ENCODE measurements at places on chromosomes 3 and 15.

DNA sequence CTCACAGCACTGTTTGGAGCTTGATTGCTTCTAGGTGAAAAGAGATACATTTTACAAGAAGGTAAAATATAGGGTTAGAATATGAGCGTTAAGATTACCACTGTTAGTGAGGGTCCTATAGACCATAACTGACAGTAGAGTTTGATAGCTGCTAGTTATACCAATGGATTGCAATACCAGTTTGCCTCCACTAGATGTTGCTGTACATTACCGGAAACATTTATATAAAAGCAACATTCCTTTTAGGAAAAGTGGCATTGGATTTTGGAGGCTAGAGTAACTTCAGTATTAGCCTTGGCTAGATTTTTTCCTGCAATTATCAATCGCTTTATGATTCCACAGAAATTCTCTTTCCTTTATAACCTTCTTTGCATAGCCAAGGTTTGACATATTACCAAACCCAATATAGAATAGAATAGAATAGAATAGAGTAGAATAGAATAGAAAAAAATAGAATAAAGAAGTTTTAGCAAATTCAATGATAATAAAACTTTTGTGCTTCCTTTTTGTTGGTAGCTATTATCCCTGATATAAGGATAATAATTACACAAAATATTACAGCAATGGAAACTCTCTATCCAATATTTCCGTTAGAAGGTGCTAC is 1093.6 kb upstream of the ALCAM start:
- DNase-seq, result no peak
- no peaks in the 10 kb centered on the region for H3K27me3 ChIP-seq
- no peak overlapping the region for H3K27ac ChIP-seq
- no peak overlapping the region for H3K4me3 ChIP-seq
- no peaks in the 10 kb centered on the region for H3K36me3 ChIP-seq

DNA sequence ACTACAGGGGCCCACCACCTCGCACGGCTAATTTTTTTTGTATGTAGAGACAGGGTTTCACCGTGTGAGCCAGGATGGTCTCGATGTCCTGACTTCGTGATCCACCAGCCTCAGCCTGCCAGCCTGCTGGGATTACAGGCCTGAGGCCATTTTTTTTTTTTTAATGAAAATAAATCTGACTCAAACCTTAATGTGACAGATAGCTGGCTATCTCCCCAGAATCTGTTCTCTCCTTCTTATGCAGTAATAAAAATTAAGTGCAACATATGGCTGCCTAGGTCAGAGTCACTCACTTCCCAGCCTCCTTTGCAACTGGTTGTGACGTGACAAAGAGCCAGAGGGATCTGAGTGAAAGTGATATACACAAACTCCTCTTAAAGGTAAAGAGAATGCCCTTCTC is 53.0 kb downstream of the ZNF148 start:
- no peak overlapping the region for H3K27ac ChIP-seq
- H3K4me3 ChIP-seq, result no peak overlapping the region
- H3K36me3 ChIP-seq, result no peaks in the 10 kb centered on the region
- H3K27me3 ChIP-seq, result no peaks in the 10 kb centered on the region
- no peak for DNase-seq

GRCh38 chr3:101994386-101994785 is 145.1 kb downstream of the NFKBIZ start:
- no peak for DNase-seq
- no peak overlapping the region for H3K4me3 ChIP-seq
- no peaks in the 10 kb centered on the region for H3K36me3 ChIP-seq
- H3K27ac ChIP-seq, result no peak overlapping the region
- no peaks in the 10 kb centered on the region for H3K4me1 ChIP-seq

DNA sequence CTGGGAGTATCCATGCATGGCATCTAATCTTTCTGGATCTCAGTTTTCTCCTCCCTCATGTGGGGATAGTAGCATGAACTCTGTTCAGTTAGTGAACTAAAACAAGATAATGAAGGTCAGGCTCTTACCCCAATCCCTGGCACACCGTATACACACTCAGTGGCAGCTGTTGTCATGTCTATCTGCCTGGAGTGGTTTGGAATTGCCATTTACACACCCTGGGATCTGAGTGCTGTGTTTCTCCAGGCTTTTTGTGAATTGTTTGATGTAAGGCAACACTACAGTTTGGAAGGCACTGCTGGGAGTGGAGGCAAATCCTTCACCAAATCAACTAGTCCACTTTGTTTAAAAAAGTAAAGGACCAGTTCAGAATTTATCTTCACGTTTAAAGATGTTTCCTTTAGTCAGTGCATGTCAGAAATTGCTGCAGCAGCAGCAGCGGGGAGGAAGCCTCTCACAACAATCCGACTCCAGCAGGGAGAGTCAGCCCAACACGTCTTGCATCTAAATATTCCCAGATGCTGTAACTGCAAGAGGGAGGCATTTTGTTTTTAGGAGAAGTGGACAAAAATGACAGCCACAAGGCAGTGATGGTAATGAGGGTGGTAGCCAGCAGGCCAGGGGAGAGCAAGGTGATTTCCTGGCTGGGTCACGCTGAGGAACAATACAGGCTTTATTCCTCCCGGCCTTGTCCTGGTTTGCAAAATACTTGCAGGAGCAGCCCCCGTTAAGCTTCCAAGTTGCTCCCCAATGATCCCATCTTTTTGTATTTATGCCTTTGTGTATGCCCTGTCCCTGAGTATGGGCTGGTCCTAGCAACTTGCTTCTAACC is 128.5 kb upstream of the LRIG1 start:
- DNase-seq, result no peak
- no peaks in the 10 kb centered on the region for H3K36me3 ChIP-seq
- no peaks in the 10 kb centered on the region for H3K27me3 ChIP-seq
- H3K4me1 ChIP-seq, result no peaks in the 10 kb centered on the region

DNA sequence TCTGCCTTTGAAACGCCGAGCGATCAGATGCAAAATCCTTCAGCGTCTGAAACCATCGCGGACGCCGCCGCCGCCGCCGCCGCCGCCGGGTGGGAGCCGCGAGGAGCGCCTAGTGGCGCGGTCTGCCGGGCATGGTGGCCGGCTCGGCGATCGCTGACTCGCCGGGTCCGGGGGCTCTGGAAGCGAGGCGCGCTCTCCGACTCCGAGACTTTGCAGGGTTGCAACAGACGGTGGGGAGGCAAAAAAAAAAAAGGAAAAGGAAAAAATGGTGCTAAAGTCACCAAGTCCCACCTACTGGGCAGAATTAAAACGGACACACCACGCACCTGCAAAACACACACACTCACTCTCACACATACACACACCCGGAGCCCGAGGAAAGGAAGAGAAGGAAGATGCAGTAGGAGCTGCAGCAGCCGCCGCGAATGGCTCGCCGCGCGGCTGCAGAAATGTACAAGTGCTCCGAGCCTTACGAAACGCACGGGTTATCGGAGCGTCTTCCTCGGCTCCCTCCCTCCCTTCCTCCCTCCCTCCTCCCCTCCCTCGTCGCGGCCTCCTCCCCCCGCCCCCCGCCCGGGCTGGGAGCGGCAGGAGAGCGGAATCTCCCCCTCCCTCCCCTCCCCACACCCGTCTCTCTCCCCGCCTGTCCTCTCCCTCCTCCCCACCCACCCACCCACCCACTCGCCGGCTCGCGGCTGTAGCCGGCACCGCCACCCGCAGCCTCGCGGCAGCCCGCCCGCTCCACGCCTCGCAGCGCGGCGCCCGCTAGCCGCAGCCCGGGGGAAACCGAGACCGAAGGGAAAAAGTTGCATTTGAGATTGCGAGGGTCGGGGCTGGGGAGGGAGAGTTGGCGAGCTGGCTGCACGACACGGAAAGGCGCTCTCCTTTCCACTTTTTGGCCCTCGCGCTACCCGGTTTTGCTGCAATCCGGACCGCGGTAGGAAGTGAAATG is at the start of gene NTRK3:
NTRK3 (minus strand) TSS at position 461 of the 952 bp plus-strand sequence. CDS start 586 bp downstream, outside the sequence.
- no peaks in the 10 kb centered on the region for H3K36me3 ChIP-seq
- DNase-seq, result no peak
- H3K27ac ChIP-seq, result no peak within 1 kb of the TSS
- H3K27me3 ChIP-seq, result peaks cover 16% of the 10 kb centered on the region
- no peak within 1 kb of the TSS for H3K4me3 ChIP-seq

GRCh38 chr3:183267140-183267539 is 14.1 kb downstream of the B3GNT5 start:
- no peak overlapping the region for H3K27ac ChIP-seq
- H3K36me3 ChIP-seq, result no peaks in the 10 kb centered on the region
- no peaks in the 10 kb centered on the region for H3K4me1 ChIP-seq
- no peak overlapping the region for H3K4me3 ChIP-seq
- no peaks in the 10 kb centered on the region for H3K27me3 ChIP-seq
- no peak for DNase-seq

All from CD8-positive, alpha-beta memory T cell (primary cell).